ENCODE measurements at places on chromosomes 16 and 17. TPM values are rescaled to one million over a fixed set of nuclear protein-coding genes. Genes with fewer than 3 reads are reported as not detected.

DNA sequence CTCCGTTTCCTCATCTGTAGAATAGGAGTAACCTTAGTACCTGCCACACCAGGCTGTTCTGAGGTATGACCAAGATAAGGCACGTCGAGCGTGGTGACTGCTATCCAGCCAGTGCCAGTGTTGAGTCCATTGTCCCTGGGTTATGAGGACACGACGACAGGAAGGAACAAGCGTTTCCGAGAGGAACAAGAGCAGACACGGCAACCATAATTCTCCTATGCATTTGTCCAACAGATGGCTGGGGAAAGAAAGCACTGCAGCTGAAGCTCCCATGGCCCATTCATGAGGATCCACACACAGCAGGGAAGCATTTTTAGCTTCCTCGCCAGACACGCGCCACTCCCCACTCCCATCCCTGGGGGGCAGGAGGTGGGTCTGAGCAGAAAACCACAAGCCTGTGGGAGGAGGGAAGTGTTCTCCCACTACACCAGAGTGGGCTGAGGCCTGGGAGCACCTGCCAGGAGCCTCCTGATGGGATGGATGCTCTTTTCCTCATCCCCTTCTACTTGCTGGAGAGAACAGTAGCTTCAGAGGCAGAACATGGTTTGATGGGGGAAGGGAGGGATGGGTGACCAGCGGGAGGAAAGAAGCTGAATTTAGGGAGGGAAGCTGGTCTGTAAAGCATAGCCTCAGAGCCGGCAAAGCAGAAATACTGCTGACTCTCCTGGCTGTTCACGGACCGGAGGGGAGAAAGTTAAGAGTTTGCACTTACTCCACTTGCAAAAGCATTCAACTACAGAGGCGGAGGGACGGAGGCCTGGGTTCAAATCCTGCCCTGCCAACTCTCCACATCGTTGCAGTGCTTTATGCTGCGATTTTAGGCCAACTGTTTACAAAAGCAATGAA, 2.7 kb downstream of the COTL1 start:
- DNase-seq = no peak

DNA sequence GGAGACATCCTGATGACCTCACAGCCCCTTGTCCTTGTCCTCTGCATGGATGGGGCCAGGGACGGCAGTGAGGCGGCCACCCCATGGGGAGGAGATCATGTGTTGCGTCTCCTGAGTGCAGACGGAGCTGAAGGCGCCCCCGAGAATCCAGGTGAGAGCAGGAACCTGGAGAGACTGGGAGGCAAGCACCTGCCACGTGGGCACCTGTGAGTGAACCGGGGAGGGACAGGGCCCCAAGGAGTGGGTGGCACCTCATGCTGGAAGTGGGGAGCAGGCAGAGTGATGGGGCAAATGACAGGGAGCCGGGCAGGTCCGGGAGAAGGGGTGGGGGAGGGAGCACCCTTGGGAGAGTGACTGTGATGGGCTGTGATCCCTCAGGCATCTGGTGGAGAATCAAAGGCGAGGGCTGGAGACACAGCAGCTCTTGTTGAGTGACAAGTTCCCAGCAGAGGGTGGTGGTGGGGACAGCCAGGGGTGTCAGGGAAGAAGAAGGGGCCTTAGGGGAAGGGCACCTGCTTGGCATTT, 174.3 kb upstream of the CHMP6 start:
- no peak for DNase-seq

GRCh38 chr16:76577003-76577402, 299.8 kb downstream of the CNTNAP4 start:
- DNase-seq = no peak

- DNase-seq = peak; percentile 48
Observed at GRCh38 chr17:79393358-79394052, 217.3 kb downstream of the RBFOX3 start.

DNA sequence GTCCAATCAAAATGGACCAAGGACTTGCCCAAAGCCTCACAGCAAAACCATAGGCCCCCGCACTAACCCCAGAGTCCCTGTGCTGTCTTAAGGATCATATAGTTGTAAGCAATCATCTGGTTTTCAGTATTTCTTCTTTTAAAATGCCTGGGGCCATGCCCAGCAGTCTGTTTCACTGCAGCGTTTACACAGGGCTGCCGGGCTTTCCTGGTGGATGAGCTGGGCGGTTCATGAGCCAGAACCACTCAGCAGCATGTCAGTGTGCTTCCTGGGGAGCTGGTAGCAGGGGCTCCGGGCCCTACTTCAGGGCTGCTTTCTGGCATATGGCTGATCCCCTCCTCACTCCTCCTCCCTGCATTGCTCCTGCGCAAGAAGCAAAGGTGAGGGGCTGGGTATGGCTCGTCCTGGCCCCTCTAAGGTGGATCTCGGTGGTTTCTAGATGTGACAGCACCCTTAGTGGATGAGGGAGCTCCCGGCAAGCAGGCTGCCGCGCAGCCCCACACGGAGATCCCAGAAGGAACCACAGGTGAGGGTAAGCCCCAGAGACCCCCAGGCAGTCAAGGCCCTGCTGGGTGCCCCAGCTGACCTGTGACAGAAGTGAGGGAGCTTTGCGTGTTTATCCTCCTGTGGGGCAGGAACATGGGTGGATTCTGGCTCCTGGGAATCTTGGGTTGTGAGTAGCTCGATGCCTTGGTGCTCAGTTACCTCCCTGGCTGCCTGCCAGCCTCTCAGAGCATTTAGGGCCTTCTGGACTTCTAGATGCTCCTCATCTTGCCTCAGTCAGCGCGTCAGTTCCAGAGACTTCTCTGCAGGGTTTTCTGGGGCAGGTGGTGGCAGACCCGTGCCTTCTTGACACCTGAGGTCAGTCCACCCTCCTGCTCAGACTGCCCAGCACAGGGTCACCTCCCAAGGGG, 24.8 kb upstream of the STH start:
- no peak for DNase-seq

- DNase-seq = peak; percentile 37
Observed at GRCh38 chr17:888998-889441, 90.6 kb downstream of the NXN start.

- peak; percentile 74 for DNase-seq
Observed at GRCh38 chr16:58481931-58482330, 18.0 kb upstream of the NDRG4 start.

- no peak for DNase-seq
Observed at GRCh38 chr17:78301821-78302213, 58.1 kb downstream of the SOCS3 start.

- peak; percentile 87 for DNase-seq
Observed at GRCh38 chr17:40727447-40728231, 24.1 kb upstream of the KRT24 start.

- DNase-seq = no peak
Observed at GRCh38 chr16:57500578-57501111, 14.4 kb upstream of the DOK4 start.

The P3H4 gene
- total RNA-seq = 51.6 TPM

The DHRS7B gene
- 36.4 TPM for total RNA-seq

The CA5A gene
- not detected for total RNA-seq

The PRSS8 gene
- total RNA-seq = 0.20 TPM

The ZMYND15 gene
- not detected for total RNA-seq

The GP1BA gene
- total RNA-seq = not detected

The KCNH4 gene
- total RNA-seq = not detected

The ACAP1 gene
- not detected for total RNA-seq

The OR4D1 gene
- total RNA-seq = not detected

The SAMD14 gene
- total RNA-seq = 0.49 TPM
